ENCODE measurements at places on chromosomes 5 and 9. TPM values are rescaled to one million over a fixed set of nuclear protein-coding genes. Genes with fewer than 3 reads are reported as not detected.
A peak's percentile ranks its signal among the peaks of the same experiment; 100 is the strongest.

The MZB1 gene
- 0.81 TPM for polyA plus RNA-seq

GRCh38 chr5:10695055-10695649, 65.9 kb downstream of the DAP start:
- peak; percentile 46 for DNase-seq

GRCh38 chr9:18238254-18238653, 235.7 kb upstream of the ADAMTSL1 start:
- no peak for DNase-seq

GRCh38 chr5:178372142-178372571, 139.6 kb upstream of the PHYKPL start:
- peak; percentile 35 for DNase-seq

DNA sequence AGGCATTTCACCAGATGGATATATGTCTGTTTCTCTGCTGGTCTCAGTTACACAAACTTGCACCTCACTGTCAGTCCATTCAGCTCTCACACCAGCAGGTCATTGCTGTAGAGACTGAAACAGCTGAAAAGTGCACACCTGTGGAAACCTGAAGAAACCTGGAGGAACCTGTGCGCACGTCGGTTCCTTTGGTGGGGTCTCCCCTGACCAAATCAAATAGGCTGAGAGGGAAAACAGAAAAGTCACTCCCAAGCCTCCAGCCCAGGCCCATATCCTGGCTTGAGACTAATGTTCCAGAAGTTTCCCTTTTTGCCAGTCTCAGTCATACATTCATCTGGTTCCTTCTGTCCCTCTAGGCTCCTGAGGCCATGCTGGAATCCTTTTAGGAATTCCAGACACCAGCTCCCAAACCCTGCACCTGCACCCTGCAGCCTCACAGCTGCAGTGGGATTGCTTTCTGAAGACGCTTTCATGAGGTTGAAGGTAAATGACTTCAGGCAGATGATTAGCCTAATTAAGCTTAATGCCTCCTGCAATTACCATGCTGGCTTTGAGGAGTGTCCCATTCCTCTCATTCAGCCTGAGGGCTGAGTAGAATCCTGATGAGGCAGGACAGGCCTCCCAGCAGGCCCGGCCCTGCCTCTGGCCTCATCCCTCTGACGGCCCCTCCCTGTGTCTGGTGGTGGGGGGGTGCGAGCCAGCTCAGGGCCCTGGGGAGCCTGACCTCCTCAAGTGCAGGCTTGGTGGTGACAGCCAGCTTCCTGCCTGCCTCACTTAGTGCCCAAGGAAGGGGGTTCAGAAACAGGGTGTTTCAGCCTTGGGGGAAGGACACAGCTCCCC, 24.3 kb upstream of the CXCL14 start:
- DNase-seq: no peak
